ENCODE measurements at places on chromosomes 16 and 17.

DNA sequence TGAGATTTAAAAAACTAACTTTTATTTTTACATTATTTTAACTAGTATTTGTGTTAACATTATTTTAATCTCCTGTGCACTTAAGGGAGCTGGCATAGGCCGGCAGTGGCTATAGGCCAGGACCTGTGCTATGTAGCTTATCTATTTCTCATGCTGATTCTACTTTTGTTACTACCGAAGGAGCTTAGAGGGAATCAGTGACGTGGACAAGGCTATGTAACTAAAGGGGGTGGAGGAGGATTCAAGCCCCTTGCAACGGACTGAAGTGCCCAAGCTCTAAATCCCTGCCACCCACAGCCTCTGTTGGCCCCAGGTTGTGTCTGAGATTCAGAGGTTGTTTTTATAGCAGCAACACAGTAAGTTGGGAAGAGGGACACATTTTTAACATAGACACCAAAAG is 356.4 kb downstream of the WWOX start:
- DNase-seq, result no peak

- DNase-seq, result no peak
These were observed 12.3 kb upstream of the SEPHS2 start for GRCh38 chr16:30457743-30458560.

DNA sequence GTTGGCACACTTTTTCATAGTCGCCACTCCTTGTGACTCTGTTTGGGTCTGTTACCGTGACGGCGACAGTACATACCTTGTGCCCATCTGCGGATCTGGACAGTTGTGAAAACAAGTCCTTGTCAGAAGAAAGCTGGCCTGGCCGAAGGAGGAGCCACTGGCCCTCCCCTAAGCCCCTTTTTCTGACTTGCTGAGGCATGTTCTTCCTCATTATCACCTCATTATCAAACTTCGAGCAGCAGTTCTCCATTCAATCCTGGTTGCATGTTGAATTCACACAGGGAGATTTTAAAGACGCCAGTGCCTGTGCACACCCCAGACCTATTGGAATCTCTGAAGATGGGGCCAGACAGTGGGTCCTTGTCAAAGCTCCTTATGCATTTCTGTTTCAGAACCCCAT is 61.1 kb downstream of the CYLD start:
- no peak for DNase-seq

DNA sequence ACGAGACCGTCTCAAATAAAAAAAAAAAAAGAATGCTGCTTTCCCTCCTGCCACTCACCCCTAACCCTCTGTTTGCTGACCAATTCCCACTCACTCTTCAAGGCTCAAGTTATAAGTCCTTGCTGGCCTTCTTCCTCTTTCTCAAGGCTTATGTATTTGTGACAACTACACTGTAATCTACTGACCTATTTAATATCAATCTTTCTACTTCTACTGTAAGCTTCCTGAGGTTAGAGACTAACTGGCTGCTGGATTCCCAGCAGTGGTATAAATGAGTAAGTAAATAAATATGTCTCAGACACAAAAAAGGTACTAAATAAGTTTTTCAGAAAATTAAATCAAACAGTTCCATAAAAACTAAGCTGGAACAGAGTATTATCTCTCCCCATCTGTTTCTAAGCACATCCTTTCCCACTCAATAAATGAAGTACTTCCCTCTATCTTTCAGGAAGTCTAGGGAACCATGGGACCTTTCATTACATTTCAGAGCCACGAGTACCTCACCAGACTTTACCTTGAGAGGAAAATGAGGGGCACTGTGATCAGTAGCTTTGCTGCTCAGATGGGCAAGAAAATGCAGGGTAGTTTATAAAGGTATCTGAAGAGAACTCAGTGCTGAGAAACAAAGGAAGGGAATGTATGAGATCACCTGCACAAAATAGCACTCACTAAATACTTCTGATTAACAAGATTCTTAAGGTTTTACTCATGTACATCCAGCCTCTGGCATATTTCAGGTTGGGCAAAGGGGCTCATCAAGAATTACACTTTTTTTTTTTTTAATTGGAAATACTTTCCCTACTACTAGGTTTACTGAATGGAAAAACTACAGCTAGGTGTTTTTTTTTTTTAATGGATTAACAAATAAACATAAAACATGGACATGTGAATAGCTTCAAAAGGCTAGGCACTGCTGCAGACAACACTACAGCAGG is 10.8 kb downstream of the SSH2 start:
- no peak for DNase-seq

DNA sequence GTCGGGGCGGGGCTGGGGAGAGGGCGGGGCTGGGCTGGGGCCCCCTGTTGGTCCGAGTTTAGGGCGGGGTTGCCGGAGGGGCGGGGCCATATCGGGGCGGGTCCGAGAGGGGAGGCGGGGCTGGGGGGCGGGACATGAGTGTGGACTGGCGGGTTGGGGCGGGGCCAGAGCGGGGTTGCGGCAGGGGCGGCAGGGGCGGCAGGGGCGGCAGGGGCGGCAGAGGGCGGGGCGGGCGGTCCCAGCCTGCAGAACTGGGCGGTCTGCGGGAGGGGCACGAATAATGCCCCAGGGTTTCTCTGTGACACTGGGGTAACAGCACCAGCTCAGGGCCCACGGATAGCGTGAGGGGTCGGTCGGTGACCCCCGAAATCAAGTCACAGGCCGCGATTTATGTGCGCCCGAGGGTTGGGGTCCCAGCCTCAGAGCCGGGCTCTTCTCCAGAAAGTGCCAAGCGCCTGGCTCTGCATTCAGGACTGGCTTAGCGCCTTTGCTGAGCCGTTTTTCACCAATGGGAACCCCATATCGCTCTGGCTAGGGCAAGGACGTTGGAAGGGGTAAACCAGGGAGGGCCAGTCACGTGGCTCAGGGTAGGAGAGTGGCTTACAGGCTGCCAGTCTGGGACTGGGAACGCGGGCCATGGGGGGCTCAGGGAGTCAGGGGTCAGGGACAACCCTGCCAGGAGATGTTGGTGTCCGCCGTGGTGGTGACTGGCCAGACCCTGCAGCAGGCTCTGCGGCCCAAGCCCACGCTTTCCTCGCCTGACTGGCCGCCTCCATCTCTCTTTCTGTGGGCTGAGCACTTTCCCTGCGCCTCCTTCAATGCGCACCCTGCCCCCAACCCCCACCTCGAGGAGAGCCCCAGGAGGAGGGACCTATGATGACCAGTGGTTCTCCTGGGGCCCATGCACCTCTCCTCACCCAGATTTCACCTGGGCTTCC is 1.2 kb upstream of the METTL26 start:
- DNase-seq, result peak; percentile 93

GRCh38 chr17:4600563-4600962 is 16.2 kb downstream of the SMTNL2 start:
- DNase-seq, result no peak

GRCh38 chr16:83200005-83200779 is 573.4 kb downstream of the CDH13 start:
- no peak for DNase-seq

GRCh38 chr16:64098451-64098850 is 1023.4 kb downstream of the CDH11 start:
- no peak for DNase-seq

GRCh38 chr16:10598157-10598556 is 17.8 kb upstream of the EMP2 start:
- no peak for DNase-seq

DNA sequence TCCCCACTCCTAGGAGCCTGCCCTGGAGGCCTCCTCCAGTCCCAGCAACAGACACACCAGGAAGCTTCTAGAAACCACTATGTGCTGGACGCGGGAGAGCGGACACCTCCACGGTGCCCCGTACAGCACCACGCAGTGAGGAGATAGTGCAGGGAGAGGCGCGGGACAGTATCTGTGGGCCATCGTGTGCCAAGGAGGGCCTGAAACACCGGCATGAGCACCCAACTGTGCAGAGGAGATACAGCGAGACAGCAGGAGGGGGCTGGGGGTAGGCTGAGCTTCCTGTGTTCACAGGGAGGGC is 57.7 kb downstream of the ZNF778 start:
- DNase-seq, result no peak

DNA sequence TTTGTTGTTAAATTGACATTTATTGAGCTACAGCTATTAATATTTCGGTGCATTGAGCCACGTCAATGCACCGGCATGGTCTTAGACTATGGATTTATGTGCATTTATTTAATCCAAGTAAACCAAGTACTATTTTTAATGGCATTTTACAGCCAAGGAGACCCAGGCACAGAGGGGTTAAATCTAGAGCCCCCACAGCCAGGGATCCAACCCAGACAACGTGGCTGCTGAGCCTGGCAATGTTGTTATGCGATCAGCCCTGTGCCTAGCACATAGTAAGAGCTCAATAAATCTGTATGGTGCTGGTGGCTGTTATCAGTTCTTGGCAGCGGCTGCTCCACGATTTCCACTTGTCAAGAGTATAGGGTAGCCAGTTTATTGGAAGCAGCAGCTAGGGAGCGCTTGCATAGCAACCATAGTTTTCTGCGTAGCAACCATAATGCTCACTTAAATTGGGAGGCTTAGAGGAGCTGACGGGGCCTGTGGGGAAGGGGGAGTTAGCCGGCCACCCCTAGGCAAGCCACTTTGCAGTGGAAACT is 541 bp upstream of the RBBP6 start:
- DNase-seq, result no peak

- DNase-seq, result no peak
These were observed 69.4 kb upstream of the NFAT5 start for GRCh38 chr16:69496376-69496775.

Measured in occipital lobe (tissue), 3 donors.